ENCODE measurements at places on chromosomes 16 and 17.

DNA sequence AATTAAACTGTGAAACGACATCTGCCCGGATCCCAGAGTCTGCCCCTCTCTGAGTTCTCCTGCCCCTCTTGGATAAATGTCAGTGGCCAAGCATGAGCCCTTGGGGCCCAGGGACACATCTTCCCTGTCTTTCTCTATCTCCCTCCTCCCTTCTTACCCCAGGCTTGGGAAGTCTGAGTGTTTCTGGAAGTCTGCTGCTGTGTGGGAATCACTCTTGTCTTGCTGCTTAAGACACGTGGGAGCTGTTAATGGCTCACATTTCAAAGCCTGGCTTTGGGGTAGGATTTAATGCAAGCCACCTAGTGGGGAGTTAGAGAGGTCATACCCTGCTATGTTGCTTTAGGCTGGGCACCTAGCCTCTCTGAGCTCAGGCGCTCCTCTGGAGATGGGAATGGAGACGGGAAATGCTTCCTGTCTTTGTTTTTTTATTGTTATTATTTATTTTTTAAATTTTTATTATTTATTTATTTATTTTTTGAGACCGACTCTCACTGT lies 218.5 kb upstream of the CIBAR2 start:
- H3K27me3 ChIP-seq, result no peaks in the 10 kb centered on the region
- H3K36me3 ChIP-seq, result no peaks in the 10 kb centered on the region
- no peak overlapping the region for H3K4me3 ChIP-seq
- peaks cover 52% of the 10 kb centered on the region for H3K4me1 ChIP-seq
- no peak overlapping the region for H3K27ac ChIP-seq
- DNase-seq, result peak; percentile 84

DNA sequence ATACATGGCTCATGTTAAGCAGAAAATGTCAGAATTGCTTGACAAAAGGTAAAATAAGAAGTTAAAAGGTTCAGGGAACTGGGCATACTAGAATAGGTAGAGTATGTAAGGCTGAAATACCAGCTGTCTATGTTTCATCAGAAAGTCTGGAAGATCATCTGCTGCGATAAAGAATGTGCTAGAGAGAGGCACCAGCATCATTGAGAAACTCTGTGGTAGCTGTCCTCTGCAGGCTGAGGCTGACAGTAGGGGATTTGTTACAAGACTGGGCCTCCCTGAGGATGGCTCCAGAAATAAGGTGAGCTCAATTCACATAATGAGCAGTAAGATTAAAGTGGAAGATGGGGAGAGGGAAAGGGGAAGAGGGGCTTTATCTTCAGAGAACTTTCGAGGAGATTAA lies 4.5 kb upstream of the ZNF287 start:
- no peaks in the 10 kb centered on the region for H3K36me3 ChIP-seq
- DNase-seq, result no peak
- H3K4me1 ChIP-seq, result peaks cover 3% of the 10 kb centered on the region
- no peak overlapping the region for H3K27ac ChIP-seq

- H3K4me3 ChIP-seq, result peak overlapping the region; percentile 44
- H3K27ac ChIP-seq, result no peak overlapping the region
- H3K27me3 ChIP-seq, result peaks cover 2% of the 10 kb centered on the region
- peaks cover 50% of the 10 kb centered on the region for H3K4me1 ChIP-seq
These were observed 6.2 kb upstream of the ACTG1 start for GRCh38 chr17:81518785-81519283.

DNA sequence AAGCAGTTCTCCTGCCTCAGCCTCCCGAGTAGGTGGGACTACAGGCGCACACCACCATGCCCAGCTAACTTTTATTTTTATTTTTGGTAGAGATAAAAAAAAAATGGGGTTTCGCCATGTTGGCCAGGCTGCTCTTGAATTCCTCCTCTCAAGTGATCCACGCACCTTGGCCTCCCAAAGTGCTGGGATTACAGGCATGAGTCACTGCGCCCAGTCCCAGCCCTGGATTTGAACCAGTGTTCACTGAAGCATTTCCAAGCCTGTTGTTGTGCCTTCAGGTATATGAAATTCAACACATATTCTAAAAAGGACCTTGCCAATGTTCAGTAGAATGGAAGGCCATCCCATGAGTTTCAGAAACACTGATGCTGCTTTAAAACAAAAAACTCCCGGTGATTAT lies 165.3 kb downstream of the SLC39A11 start:
- no peaks in the 10 kb centered on the region for H3K36me3 ChIP-seq
- H3K4me1 ChIP-seq, result no peaks in the 10 kb centered on the region
- H3K27ac ChIP-seq, result no peak overlapping the region
- no peak for DNase-seq

DNA sequence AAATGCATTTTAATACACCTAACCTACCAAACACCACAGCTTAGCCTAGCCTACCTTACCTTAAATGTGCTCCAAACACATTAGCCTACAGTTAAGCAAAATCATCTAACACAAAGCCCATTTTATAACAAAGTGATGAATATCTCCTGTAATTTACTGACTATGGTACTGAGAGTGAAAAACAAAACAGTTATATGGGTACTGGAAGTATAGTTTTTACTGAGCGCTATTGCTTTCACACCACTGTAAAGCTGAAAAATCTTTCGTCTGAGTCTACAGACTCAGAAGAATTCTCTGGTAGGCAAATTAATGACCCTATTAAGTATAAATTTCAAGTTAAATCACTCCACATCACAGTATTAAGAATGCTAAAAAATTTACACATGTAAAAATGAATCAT lies 3.5 kb downstream of the GRB2 start:
- H3K27ac ChIP-seq, result no peak overlapping the region
- H3K4me1 ChIP-seq, result peaks cover 7% of the 10 kb centered on the region
- H3K4me3 ChIP-seq, result no peak overlapping the region
- H3K36me3 ChIP-seq, result no peaks in the 10 kb centered on the region

GRCh38 chr16:14539156-14539555 lies 90.9 kb downstream of the PARN start:
- H3K4me3 ChIP-seq, result no peak overlapping the region
- no peaks in the 10 kb centered on the region for H3K36me3 ChIP-seq
- H3K27me3 ChIP-seq, result no peaks in the 10 kb centered on the region
- no peak overlapping the region for H3K27ac ChIP-seq

GRCh38 chr16:49377196-49377755 lies 3.7 kb downstream of the C16orf78 start:
- DNase-seq, result no peak
- H3K27ac ChIP-seq, result no peak overlapping the region
- no peaks in the 10 kb centered on the region for H3K36me3 ChIP-seq
- H3K4me3 ChIP-seq, result no peak overlapping the region

GRCh38 chr16:47026947-47027346 lies 53.5 kb upstream of the DNAJA2 start:
- no peaks in the 10 kb centered on the region for H3K36me3 ChIP-seq
- H3K27me3 ChIP-seq, result no peaks in the 10 kb centered on the region
- H3K4me3 ChIP-seq, result no peak overlapping the region
- no peak overlapping the region for H3K27ac ChIP-seq

- peaks cover 58% of the 10 kb centered on the region for H3K4me1 ChIP-seq
- H3K27ac ChIP-seq, result no peak overlapping the region
- H3K4me3 ChIP-seq, result no peak overlapping the region
- H3K36me3 ChIP-seq, result peaks cover 7% of the 10 kb centered on the region
These were observed 3.0 kb downstream of the RAB26 start for GRCh38 chr16:2151188-2152091.

- no peak overlapping the region for H3K4me3 ChIP-seq
These were observed 14.6 kb downstream of the RSL1D1 start for GRCh38 chr16:11836650-11837244.

DNA sequence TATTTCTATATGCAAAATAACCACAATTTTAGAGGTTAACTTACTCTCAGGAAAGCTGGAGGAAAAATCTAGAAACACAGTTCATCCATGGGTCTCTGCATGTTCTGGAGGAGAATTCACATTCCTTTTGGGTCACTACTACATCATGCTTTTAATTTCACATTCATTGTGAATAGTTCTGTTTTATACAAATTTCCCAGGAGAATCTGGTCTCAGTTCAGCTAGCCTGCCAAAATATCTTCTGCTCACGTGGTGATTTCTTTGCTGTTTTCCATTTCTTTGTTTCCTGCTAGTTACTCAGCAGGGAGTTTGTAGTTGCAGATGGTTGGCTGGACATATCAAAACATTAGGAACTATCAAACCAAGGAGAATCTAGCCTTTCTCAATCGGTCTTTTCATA lies at the start of gene ABCA9:
Gene ABCA9, minus strand, starts transcription at position 106 of the 400 bp plus-strand sequence. CDS start 9,801 bp downstream, outside the sequence.
- peak; percentile 41 for DNase-seq
- H3K27ac ChIP-seq, result peak within 1 kb of the TSS; percentile 13
- H3K4me1 ChIP-seq, result no peaks in the 10 kb centered on the region
- H3K27me3 ChIP-seq, result no peaks in the 10 kb centered on the region
- H3K36me3 ChIP-seq, result no peaks in the 10 kb centered on the region
- no peak within 1 kb of the TSS for H3K4me3 ChIP-seq

- DNase-seq, result no peak
- H3K27me3 ChIP-seq, result no peaks in the 10 kb centered on the region
- H3K4me1 ChIP-seq, result peaks cover 31% of the 10 kb centered on the region
- H3K36me3 ChIP-seq, result no peaks in the 10 kb centered on the region
These were observed 60.3 kb downstream of the SPAG9 start for GRCh38 chr17:51060396-51060795.
